ENCODE measurements at places on chromosomes 13 and 19. TPM values are rescaled to one million over a fixed set of nuclear protein-coding genes. Genes with fewer than 3 reads are reported as not detected.

Gene DNAAF3
- total RNA-seq: not detected

Gene CCNE1
- total RNA-seq: 1.7 TPM

DNA sequence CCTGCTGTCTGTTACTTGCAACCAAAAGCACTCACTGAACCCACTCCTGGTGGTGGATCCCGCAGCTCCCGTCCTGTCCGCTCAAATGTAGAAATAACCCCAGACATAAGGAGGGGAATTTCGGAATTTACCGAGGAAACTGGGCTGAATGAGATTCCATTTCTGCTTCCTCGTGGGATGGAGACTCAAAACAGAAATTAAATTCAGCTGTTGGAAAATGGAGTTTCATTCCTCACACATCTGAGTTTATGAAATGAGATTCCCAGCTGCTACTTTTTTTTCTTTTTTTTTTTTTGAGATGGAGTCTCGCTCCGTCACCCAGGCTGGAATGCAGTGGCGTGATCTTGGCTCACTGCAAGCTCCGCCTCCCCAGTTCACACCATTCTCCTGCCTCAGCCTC, 44.3 kb downstream of the COLGALT1 start:
- no peaks in the 10 kb centered on the region for H3K4me1 ChIP-seq
- H3K27me3 ChIP-seq: no peaks in the 10 kb centered on the region
- H3K27ac ChIP-seq: no peak overlapping the region
- H3K4me3 ChIP-seq: no peak overlapping the region
- H3K36me3 ChIP-seq: no peaks in the 10 kb centered on the region

DNA sequence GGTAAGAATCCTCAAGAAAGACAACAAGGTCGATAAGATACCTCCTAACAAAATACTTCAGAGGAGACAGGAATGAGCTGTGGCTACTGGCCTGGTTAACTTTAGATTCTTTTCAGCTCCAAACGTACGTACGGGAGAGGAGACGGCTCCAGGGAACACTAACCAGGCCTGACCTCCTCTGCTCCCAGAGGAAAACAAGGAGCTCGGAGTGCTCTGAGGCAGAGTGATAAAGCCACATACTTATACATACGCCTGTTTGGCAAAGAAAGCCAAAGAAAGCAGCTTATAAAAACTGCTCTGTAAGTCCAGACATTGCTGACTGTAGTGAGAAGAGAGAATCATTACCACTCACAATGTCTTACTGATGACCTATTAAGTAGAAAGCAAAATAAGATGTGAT, 263.9 kb downstream of the MZT1 start:
- no peaks in the 10 kb centered on the region for H3K27me3 ChIP-seq
- peaks cover 3% of the 10 kb centered on the region for H3K4me1 ChIP-seq
- no peaks in the 10 kb centered on the region for H3K36me3 ChIP-seq
- no peak overlapping the region for H3K4me3 ChIP-seq
- no peak for DNase-seq
- H3K27ac ChIP-seq: no peak overlapping the region

- no peaks in the 10 kb centered on the region for H3K27me3 ChIP-seq
- peaks cover 36% of the 10 kb centered on the region for H3K4me1 ChIP-seq
- peak; percentile 95 for DNase-seq
- H3K27ac ChIP-seq: peak overlapping the region; percentile 94
- H3K4me3 ChIP-seq: peak overlapping the region; percentile 26
- no peaks in the 10 kb centered on the region for H3K36me3 ChIP-seq
Observed at GRCh38 chr19:47719047-47719859, 6.0 kb downstream of the EHD2 start.

- no peak overlapping the region for H3K4me3 ChIP-seq
- no peaks in the 10 kb centered on the region for H3K4me1 ChIP-seq
- H3K27me3 ChIP-seq: no peaks in the 10 kb centered on the region
- DNase-seq: no peak
- H3K36me3 ChIP-seq: no peaks in the 10 kb centered on the region
Observed at GRCh38 chr19:51010066-51010795, 8.8 kb upstream of the KLK8 start.

DNA sequence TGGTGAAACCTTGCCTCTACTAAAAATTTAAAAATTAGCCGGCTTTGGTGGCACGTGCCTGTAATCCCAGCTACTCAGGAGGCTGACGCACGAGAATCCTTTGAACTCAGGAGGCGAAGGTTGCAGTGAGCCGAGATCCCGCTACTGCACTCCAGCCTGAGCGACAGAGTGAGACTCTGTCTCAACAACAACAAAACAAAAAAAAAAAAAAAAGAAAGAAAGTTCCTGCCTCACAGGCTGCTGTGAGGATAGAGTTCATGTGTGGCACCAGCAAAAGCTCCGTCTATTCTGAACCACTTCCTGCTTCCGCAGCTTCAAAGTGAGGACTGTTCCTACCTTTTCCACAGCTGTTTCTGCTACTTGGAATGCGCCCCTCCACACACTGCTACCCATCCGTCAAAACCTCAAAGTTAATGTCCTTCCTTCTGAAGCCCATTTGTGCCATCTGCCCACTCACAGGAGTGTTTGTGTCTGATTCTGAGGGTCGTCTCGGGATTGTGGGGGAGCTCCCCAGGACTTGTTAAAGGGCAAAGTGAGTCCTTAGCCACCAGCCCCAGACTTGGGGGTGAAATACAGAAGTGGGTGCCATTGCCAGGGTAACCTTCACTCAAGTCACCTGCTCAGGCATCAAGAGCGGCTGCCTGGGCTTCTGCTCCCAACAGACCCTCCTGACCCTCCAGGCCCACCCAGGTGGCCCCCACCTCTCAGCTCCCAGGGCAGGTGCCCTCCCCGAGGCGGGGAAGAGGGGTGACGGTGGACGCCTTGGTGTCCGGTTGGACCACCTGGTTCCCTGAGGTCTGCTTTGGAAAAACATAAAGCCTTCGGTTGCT, 2.9 kb downstream of the MFSD12 start:
- no peak overlapping the region for H3K27ac ChIP-seq
- no peaks in the 10 kb centered on the region for H3K27me3 ChIP-seq
- DNase-seq: no peak
- H3K4me1 ChIP-seq: peaks cover 10% of the 10 kb centered on the region
- H3K4me3 ChIP-seq: no peak overlapping the region
- no peaks in the 10 kb centered on the region for H3K36me3 ChIP-seq

Gene ZSWIM4
- 5.0 TPM for total RNA-seq

Gene ZNF471
- 6.6 TPM for total RNA-seq

GRCh38 chr13:78881054-78881453, 222.1 kb upstream of the OBI1 start:
- no peaks in the 10 kb centered on the region for H3K36me3 ChIP-seq
- no peak for DNase-seq
- H3K27ac ChIP-seq: no peak overlapping the region
- H3K4me1 ChIP-seq: no peaks in the 10 kb centered on the region
- no peaks in the 10 kb centered on the region for H3K27me3 ChIP-seq
- H3K4me3 ChIP-seq: no peak overlapping the region
